ENCODE measurements at places on chromosomes 3 and 15. TPM values are rescaled to one million over a fixed set of nuclear protein-coding genes. Genes with fewer than 3 reads are reported as not detected.

DNA sequence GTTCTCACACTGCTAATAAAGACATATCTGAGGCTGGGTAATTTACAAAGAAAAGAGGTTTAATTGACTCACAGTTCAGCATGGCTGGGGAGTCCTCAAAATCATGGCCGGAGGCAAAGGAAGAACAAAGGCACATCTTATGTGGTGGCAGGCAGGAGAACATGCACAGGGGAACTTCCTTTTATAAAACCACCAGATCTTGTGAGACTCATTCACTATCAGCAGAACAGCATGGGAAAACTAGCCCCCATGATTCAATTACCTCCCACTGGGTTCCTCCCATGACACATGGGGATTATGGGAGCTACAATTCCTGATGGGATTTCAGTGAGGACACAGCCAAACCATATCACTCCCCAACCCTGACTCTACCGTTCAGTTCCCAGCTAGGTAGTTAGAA lies 59.7 kb upstream of the MINAR1 start:
- H3K36me3 ChIP-seq, result no peaks in the 10 kb centered on the region
- no peak overlapping the region for H3K27ac ChIP-seq
- no peak overlapping the region for H3K4me3 ChIP-seq
- no peaks in the 10 kb centered on the region for H3K4me1 ChIP-seq

DNA sequence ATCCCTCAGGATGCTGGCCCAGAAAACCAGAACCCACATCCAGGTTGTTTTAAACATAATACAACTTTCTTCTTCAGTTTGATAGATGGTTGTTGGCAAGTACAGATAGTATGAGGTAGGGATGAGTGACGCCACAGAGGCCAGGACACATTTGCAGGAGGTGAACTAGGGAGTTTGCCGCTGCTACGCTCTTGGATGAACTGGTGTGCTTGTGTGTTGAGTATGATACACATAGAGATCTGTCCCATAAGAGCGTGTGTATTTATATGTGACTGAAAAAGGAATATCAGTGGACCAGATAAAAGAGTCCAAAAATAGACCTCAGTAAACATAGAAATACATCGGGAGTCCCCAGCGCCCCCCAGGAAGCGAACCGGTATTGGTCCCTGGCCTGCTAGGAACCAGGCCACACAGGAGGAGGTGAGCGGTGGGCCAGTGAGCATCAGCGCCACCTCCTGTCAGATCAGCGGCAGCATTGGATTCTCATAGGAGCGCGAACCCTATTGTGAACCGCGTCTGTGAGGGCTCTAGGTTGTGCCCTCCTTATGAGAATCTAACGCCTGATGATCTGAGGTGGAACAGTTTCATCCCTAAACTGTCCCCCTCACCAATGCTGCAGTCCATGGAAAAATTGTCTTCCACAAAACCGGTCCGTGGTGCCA lies 98.1 kb downstream of the LRRK1 start:
- DNase-seq, result peak; percentile 13
- H3K4me1 ChIP-seq, result no peaks in the 10 kb centered on the region
- peaks cover 5% of the 10 kb centered on the region for H3K27me3 ChIP-seq

NPAP1 gene
- total RNA-seq, result not detected

GRCh38 chr3:138842483-138843188 lies 7.9 kb upstream of the PIK3CB start:
- H3K36me3 ChIP-seq, result no peaks in the 10 kb centered on the region
- no peaks in the 10 kb centered on the region for H3K4me1 ChIP-seq
- DNase-seq, result no peak
- H3K4me3 ChIP-seq, result no peak overlapping the region

DNA sequence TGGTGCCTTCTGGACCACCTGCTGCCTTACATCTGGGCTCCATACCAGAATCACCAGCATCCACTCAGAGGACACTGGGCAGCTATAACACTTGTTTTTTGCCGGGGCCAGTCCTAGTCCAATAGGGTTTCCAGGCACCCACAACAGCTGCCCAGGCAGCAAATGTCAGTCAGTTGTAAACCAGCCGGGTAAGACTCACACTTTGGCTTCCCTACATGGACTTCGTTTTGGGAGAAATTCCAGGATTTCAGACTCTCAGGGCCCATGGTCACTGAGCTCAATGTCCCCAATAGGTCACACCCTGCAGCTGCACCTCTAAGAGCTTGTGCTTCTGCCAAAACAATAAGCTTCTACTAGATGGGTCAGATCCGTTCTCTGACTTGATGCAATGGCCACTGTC lies 83.8 kb downstream of the FAM174B start:
- no peak overlapping the region for H3K4me3 ChIP-seq
- peaks cover 19% of the 10 kb centered on the region for H3K27me3 ChIP-seq
- no peak for DNase-seq
- no peaks in the 10 kb centered on the region for H3K4me1 ChIP-seq
- no peak overlapping the region for H3K27ac ChIP-seq

WWTR1 gene
- 2.1 TPM for total RNA-seq

RLBP1 gene
- total RNA-seq, result not detected

GPR156 gene
- not detected for total RNA-seq

GRCh38 chr3:182632077-182632393 lies 161.3 kb upstream of the ATP11B start:
- DNase-seq, result no peak
- no peaks in the 10 kb centered on the region for H3K4me1 ChIP-seq
- H3K4me3 ChIP-seq, result no peak overlapping the region
- H3K36me3 ChIP-seq, result no peaks in the 10 kb centered on the region
- H3K27ac ChIP-seq, result no peak overlapping the region
- peaks cover 12% of the 10 kb centered on the region for H3K27me3 ChIP-seq

- peak; percentile 81 for DNase-seq
- peak overlapping the region; percentile 66 for H3K4me3 ChIP-seq
- H3K27ac ChIP-seq, result peak overlapping the region; percentile 93
- no peaks in the 10 kb centered on the region for H3K27me3 ChIP-seq
- H3K4me1 ChIP-seq, result peaks cover 71% of the 10 kb centered on the region
- H3K36me3 ChIP-seq, result peaks cover 44% of the 10 kb centered on the region
Measured at GRCh38 chr15:90097475-90097874, 4.8 kb downstream of the IDH2 start.

- H3K36me3 ChIP-seq, result no peaks in the 10 kb centered on the region
- no peaks in the 10 kb centered on the region for H3K27me3 ChIP-seq
- no peak for DNase-seq
Measured at GRCh38 chr3:104066658-104067057, 1300.1 kb upstream of the ALCAM start.

- no peak for DNase-seq
- peak overlapping the region; percentile 12 for H3K27ac ChIP-seq
- peak overlapping the region; percentile 28 for H3K4me3 ChIP-seq
- peaks cover 68% of the 10 kb centered on the region for H3K36me3 ChIP-seq
- peaks cover 45% of the 10 kb centered on the region for H3K4me1 ChIP-seq
Measured at GRCh38 chr3:112482675-112483074, 16.6 kb downstream of the BTLA start.

MESP1 gene
- total RNA-seq, result 3.2 TPM

- no peaks in the 10 kb centered on the region for H3K36me3 ChIP-seq
- no peak overlapping the region for H3K4me3 ChIP-seq
- H3K4me1 ChIP-seq, result no peaks in the 10 kb centered on the region
- H3K27ac ChIP-seq, result no peak overlapping the region
- peaks cover 5% of the 10 kb centered on the region for H3K27me3 ChIP-seq
Measured at GRCh38 chr3:125602752-125603649, 7.7 kb upstream of the OSBPL11 start.

- H3K4me1 ChIP-seq, result no peaks in the 10 kb centered on the region
- no peaks in the 10 kb centered on the region for H3K27me3 ChIP-seq
- DNase-seq, result no peak
- no peak overlapping the region for H3K4me3 ChIP-seq
- H3K36me3 ChIP-seq, result no peaks in the 10 kb centered on the region
- no peak overlapping the region for H3K27ac ChIP-seq
Measured at GRCh38 chr3:174958671-174959328, 99.7 kb downstream of the NAALADL2 start.

GRCh38 chr3:161100994-161101393 lies 4.2 kb downstream of the B3GALNT1 start:
- peaks cover 3% of the 10 kb centered on the region for H3K36me3 ChIP-seq
- DNase-seq, result no peak
- peaks cover 17% of the 10 kb centered on the region for H3K27me3 ChIP-seq
- no peak overlapping the region for H3K27ac ChIP-seq
- H3K4me1 ChIP-seq, result peaks cover 13% of the 10 kb centered on the region
